ENCODE measurements at places on chromosomes 5 and 9. TPM values are rescaled to one million over a fixed set of nuclear protein-coding genes. Genes with fewer than 3 reads are reported as not detected.

DNA sequence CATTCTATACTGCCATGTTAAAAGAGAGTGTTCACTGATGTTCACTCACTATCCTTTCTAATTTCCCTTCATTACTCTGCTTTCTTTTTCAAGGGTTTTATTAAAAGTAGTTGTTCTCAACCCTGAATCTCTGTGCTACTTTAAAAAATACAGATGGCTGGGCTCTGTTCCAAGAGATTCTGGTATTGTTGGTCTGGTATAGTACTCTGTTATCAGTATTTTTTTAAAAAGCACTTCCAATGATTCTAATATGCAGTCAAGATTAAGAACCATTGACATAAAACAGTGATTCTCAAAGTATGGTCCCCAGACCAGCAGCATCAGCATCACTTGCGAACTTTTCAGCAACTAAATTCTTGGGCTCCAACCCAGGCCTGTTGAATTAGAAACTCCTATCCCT lies 77.0 kb upstream of the STARD4 start:
- no peak for DNase-seq

- DNase-seq: no peak
Observed at GRCh38 chr5:5887833-5888232, 465.4 kb downstream of the ICE1 start.

NHP2 gene
- 73.9 TPM for total RNA-seq

- no peak for DNase-seq
Observed at GRCh38 chr5:39169081-39169480, 50.3 kb downstream of the FYB1 start.

DNA sequence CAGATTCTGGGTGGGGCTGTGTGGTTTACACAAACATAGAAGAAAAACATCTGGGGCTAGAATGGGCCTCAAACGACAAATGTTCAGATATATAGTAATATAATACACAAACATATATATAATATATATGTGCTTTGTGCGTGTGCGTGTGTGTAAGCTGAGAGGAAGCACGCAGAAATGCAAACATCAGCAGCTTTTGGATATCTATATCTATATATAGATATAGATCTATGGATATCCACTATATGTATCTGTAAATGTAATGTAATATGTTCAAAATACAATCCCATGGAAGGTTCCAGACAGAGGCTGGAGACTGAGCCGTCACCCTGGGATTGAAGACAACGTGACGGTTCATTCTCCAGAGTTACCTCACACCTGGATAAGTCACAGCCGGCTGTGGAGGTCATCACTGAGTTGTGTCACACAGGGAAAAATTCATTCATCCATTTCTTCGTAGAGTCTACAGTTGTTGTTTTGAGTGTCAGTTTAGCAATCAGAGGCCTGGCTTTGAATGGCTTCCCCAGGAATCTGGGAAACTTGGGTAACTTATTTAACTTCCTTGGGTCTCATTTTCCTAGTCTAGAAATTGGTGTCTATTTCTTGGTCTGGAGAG lies 123.0 kb upstream of the CPEB4 start:
- DNase-seq: peak; percentile 9

DNA sequence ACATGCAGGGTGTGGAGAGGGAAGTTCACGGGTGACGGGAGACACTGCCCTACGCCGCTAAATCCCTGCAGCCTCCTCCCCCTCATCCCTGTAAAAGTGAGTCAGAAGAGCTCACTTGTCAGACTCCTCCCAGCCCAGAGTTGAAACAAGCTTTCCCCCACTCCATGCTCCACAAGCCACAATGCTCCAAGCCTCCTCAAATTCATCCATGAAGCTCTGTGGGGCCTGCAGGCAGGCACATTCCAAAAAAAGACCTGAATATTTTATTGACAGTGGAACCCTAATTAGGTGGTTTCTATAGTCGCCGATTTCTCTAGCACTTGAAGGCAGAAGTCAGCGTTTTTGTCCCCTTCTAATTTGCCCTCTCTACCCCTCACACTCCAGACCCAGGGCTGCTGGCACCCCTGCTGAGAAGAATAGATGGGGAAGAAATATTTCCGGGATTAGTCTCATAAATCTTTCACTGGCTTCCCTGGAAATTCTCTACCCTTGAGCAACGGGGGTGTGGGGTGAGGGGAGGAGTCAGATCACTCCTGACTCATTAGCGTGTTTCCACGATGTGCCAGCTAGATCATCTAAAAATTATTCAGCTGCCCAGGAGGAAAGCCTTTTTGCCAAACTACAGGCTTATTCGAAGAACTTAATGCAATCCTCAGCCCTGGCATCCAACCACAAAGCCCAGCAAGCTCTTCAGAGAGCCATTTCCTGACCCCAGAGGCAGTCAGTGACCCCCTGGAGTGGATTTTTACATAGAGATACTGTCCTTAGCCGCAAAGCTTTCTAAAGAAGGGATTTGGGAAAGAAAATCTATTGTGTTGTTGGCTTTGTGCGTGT lies 97.1 kb downstream of the ENC1 start:
- no peak for DNase-seq

GRCh38 chr5:119651486-119651885 lies 22.1 kb downstream of the FAM170A start:
- no peak for DNase-seq

- peak; percentile 91 for DNase-seq
Observed at GRCh38 chr9:76610011-76610352, 151.0 kb downstream of the GCNT1 start.

CCDC192 gene
- not detected for total RNA-seq

GRCh38 chr5:128040927-128041326 lies 42.6 kb upstream of the SLC12A2 start:
- DNase-seq: no peak
